ENCODE measurements at places on chromosomes 3 and 15.

DNA sequence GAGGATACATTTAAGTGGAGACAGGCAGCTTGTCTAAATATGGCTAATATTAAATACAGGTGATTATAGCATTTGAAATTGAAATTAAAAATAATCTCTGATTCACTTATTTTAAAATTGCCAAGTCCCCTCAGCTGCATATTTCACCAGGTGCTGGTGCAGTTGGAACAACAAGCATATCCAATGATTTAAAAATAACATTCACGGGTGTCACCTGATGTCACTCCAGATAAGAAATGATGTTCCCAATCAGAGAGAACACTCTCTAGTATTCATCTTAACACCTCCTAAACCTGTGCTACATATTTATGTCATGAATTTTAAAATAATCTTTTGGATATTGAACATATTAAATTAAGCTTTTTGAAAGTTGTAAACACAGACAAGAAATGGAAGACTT lies 249.9 kb downstream of the CADM2 start:
- DNase-seq, result no peak

DNA sequence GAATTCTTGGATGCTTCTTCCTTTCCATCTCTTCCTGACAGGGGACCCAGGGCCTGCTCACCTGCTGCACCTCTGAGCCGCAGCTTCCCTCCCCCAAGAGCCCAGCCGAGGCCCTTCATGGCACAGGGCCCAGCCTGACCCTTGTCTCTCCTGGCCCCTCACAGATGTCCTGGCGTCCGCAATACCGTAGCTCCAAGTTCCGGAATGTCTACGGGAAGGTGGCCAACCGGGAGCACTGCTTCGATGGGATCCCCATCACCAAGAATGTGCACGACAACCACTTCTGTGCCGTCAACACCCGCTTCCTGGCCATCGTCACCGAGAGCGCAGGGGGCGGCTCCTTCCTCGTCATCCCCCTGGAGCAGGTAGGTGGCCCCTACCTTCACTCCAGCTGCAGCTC lies 66.2 kb downstream of the CORO2B start:
- DNase-seq, result no peak

- no peak for DNase-seq
Measured at GRCh38 chr3:152176241-152176640, 92.5 kb upstream of the MBNL1 start.

GRCh38 chr15:40441565-40442531 lies 1.1 kb downstream of the BAHD1 start:
- peak; percentile 1 for DNase-seq

DNA sequence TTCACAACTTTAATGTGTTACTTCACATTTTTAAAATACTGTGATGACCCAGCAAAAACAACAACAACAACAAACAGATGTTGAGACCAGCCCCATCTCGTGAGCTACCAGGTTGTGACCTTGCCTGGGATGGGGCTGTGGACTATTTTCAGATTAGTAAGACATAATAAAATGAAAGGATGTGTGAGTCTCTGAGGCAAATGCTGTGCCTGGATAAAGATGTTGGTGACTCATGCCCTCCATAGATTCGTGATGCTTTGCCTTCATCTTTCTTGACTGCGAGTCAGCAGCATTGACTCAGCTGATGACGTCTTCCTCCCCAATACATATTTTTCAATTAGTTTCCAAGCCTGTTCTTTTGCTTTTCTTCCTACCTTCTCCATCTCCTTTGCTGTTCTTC lies 453.0 kb upstream of the CFAP20DC start:
- DNase-seq, result no peak

- DNase-seq, result no peak
Measured at GRCh38 chr3:119796785-119797184, 14.9 kb downstream of the NR1I2 start.

DNA sequence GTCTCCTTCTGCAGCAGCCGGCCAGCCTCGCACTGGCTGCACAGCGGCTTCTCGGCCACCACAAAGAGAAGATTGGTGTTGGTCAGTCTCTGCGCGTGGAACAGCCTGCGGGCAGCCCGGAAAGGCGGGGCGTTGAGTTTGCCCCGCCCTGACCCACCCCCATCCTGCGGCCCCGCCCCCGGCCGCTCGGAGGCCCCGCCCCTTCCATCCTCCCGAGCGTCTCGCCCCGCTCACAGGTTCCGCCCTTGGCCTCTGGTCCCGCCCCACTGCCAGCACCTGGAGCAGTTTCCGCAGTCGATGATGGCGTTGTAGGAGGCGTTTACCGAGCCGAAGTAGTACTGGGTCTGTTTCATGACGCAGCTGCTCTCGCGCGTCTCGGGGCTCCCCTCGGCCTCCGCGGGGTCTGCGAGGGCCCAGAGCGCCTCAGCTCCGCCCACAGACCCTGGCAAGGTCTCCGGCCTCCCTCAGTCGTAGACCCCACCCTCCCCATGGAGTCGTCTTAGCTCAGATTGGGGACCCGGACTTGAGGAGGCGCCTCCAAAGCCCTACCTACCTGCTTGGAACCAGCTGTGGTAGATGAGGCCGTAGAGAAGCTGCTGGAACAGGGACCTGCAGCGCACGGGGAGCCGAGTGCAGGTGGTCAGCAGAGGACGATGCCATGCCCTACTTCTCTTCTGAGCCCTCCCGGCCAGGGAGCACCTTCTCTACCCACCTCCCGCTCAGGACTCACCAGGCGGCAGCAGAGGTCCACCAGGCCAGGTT lies 5.9 kb upstream of the TMEM115 start:
- no peak for DNase-seq

GRCh38 chr3:186608624-186609215 lies 4.1 kb upstream of the AHSG start:
- no peak for DNase-seq

DNA sequence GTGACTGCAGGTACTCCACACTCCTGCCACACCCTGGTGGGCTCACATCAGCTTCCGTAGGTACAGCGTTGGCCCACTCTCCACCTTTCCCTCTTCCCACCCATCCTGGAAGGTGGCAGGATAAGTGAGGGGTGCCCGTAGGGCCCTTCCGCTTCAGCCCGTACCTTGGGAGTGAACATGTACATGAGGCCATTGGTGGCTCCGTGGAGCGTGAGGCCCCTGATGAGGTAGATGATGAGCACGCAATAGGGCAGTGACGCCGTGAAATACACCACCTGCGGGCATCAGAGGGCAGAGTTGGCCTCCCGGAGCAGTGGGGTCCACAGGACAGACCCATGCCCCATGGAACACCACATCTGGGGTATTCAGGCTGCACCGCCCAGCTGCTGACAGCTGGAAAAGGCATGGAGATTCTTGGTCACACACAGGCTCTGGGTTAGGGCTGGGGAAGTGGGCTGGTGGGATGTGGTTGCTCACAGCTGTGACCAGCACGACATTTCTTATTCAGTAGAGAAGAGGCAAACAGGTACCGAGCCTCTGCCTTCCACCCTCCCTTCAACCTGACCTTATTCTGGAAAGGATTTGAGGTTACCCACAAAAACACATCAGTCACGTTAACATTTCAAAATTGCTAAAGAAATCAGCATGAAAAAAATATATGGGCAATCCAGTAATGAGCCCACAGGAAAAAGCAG lies 23.8 kb downstream of the SLC6A20 start:
- DNase-seq, result no peak

DNA sequence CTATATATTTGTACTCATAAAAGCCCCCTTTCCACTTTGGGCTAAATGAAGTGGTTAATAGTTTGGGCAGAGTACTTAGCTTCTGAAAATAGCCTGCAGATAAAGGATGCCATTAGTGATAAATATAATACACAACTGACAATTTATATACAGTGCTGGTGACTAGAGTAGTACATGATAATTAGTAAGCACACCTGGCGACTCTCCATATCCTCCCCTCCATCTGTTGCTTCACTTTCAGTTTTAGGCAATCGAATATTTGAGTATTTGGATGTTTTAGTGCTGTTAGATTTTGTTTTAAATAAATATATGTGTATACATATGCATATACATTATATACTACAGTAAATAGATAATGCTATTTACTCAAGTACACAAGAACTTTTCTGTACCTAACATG lies 35.9 kb upstream of the CHMP2B start:
- peak; percentile 12 for DNase-seq

DNA sequence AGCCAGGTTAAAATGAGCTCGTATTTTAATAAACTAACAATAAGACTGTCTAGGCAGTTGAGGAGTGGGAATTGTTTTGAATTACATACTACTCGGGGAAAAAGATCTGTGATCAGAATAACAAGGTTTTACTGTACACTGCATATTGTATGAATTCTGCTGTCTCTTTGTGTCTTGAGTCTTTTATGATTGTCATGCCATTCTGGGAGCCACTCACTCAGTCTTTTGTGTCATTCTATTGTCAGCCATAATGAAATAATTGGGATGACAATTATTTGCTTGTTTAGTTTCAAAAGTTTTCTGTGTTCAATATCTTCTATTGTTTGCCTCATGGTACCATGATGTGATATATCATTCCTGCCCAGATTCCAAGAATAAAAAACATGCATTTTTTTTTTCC lies 339.6 kb upstream of the TBL1XR1 start:
- DNase-seq, result no peak

GRCh38 chr3:23387286-23387918 lies 184.3 kb downstream of the UBE2E2 start:
- DNase-seq, result no peak

GRCh38 chr15:39922462-39923092 lies 2.5 kb upstream of the GPR176 start:
- peak; percentile 44 for DNase-seq

GRCh38 chr3:100545371-100545770 lies 53.0 kb downstream of the TMEM45A start:
- no peak for DNase-seq

DNA sequence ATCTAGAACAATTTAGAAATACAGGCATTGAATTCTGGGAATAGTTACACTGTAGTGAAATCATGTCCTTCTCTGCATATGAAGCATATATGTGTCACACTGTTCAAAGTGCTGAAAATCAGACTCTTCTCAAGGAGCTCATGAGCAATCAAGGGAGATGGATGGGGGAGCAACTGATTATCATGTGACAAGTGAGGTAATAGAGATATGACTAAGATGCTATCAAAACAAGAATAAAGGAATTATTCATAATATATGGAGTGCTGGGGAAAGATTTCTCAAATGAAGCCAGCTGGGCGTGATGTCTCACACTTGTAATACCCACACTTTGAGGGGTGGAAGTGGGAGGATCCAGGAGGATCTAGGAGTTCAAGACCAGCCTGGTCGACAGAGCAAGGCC lies 74.9 kb upstream of the CHRNB4 start:
- no peak for DNase-seq

DNA sequence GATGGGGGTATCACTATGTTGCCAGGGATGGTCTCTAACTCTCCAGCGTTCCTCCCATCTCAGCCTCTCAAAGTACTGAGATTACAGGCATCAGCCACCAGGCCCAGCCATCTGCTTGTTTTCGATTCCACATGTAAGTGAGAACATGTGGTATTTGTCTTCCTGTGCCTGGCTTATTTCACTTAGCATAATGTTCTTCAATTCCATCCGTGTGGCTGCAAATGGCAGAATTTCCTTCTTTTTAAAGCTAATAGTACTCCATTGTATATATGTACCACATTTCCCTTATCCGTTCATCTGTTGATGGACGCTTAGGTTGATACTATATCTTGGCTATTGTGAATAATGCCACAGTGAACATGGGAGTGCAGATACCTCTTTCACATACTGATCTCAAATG lies 70.6 kb downstream of the ASB7 start:
- no peak for DNase-seq

DNA sequence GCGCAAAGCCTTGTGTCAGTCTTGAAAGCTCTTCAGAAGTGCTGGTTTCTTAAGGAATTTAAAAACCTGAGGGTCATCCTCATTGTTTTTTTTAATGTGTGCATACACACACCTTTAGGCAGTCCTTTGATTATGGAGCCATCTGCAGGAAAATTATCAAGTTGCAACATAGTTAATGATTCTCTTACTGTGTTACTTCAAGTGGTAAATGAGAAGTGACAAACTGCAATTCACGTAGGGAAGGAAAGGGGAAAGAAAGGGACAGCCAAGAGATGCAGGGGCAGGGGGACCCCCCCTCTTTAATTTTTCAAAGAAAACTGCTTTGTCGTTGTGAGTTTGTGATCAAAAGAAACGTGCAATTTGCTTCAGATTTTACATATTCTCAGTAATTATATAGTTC lies 162.4 kb upstream of the CGNL1 start:
- no peak for DNase-seq

- DNase-seq, result no peak
Measured at GRCh38 chr3:44913868-44914468, 39.6 kb downstream of the TGM4 start.

DNA sequence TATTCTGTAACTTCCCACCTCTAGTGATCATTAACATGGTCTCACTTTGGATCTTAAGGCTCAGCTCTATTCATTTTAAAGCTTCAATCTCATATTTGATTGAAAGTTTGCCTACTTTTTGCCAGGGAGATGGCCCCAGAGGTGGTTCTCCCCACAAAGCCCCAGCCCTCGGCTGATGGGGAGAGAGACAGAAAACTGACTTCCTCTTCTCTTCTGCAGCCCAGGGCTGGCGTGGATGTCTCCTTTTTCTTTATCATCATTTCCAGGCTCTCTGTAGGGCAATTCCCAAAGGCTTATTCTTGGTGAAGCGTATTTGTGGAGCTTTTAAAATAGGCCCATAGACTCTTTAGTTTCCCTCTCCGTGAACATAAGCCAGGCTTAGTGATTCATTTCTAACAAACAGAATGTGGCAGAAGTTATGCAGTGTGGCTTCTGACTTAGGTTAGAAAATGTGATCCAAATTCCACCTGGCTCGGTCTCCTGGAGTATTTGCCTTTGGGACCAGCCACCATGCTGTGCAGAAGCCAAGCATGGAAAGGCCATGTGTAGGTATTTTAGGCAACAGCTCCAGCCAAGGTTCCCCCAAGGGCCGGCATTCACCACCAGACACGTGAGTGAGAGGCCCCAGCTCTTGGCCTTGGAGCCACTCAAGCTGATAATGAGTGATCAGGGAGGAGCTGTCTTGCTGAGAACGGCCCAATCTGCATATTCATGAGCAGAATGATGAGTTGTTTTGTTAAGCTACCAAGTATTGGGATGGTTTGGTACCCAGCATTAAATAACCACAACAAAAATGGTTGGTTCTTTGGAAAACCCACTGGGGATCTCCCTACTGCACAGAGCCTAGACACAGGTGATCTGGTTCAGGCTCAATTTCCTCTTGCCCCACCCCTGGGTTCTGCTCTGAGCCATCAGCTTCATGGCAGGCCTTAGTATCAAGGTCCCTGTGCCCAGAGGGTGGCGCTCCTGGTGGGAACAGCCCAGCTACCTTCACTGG lies 353.2 kb upstream of the PROK2 start:
- DNase-seq, result no peak

GRCh38 chr3:140941434-140942220 lies at the start of gene SLC25A36:
SLC25A36 (plus strand) TSS chr3:140941836; CDS start chr3:140942055, 219 bp downstream.
- DNase-seq, result peak; percentile 99

GRCh38 chr3:177629276-177629675 lies 432.0 kb upstream of the TBL1XR1 start:
- DNase-seq, result no peak

DNA sequence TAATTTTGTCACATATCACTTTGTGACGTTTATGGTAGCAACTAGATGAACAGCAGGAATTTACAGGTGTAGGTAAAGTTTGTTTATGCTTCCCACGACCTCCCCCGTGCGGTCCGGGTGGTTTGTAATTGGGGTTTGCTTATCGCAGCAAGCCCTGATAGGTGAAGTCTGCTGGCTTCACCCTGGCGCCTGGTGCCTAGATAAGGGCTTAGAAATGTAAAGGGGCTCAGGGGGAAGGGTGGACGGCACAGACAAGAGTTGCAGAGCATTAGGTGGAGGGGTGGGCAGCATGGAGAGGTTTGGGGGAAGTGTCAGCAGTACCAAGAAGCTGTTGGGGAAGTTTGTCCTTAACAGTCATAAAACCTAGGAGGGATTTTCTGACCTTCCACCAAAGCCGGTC lies 108.1 kb upstream of the RNF7 start:
- DNase-seq, result no peak

All from NCI-H2171 (cell line).